RWPE2 (cell line): ENCODE measurements at places on chromosomes 1 and 21.

- no peaks in the 10 kb centered on the region for H3K27me3 ChIP-seq
- no peak overlapping the region for H3K4me3 ChIP-seq
- H3K36me3 ChIP-seq, result no peaks in the 10 kb centered on the region
- no peak for DNase-seq
- no peak overlapping the region for H3K27ac ChIP-seq
- H3K4me1 ChIP-seq, result no peaks in the 10 kb centered on the region
Measured at GRCh38 chr21:42387164-42387563, 8.7 kb downstream of the TMPRSS3 start.

DNA sequence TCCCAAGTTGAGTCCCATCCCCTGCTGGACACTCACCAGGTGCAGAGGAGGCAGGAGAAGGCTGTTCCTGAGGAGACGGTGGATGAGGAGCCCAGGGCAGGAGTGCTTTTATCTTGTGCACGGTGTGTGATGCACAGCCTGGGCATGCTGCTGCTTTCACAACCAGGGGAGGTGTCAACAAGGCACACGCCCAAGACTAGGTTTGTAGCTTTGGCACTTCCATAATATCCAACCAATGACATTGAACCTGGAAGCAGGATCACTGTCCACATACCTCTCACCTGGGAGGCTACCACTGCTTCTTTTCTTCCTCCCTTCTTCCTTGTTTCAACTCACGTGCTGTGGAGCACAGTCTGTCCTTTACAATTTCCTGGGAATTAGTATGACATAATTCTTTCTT, at the start of gene LCE3D:
Gene LCE3D (minus strand): TSS at position 84 of the 400 bp plus-strand sequence. CDS start 580 bp downstream, outside the sequence.
- H3K4me3 ChIP-seq, result no peak within 1 kb of the TSS
- no peaks in the 10 kb centered on the region for H3K36me3 ChIP-seq
- peaks cover 9% of the 10 kb centered on the region for H3K4me1 ChIP-seq
- no peaks in the 10 kb centered on the region for H3K27me3 ChIP-seq
- no peak for DNase-seq

GRCh38 chr1:50208756-50209155, 100.0 kb downstream of the ELAVL4 start:
- no peaks in the 10 kb centered on the region for H3K36me3 ChIP-seq
- DNase-seq, result no peak
- H3K27me3 ChIP-seq, result peaks cover 4% of the 10 kb centered on the region
- no peaks in the 10 kb centered on the region for H3K4me1 ChIP-seq

DNA sequence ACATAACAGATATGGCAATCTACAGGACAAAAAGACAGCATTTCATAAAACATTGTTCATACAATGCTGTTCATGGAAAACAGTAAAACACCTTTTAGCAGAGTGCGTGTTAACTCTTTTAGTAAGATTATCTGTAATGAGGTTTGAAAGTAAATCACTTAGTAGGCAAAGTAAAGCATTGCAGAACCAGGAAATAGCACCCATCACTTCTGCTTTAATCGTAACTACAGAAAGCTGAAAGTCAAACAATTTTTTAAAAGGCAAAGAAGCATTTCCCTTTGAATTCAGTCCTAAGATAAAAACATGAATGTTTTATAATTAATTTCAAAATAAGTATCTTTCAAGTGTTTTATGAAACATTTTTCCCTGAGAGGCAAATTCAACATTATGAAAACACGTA, 63.3 kb upstream of the RNF11 start:
- H3K36me3 ChIP-seq, result no peaks in the 10 kb centered on the region
- H3K4me1 ChIP-seq, result peaks cover 7% of the 10 kb centered on the region
- no peak overlapping the region for H3K27ac ChIP-seq
- H3K4me3 ChIP-seq, result no peak overlapping the region

DNA sequence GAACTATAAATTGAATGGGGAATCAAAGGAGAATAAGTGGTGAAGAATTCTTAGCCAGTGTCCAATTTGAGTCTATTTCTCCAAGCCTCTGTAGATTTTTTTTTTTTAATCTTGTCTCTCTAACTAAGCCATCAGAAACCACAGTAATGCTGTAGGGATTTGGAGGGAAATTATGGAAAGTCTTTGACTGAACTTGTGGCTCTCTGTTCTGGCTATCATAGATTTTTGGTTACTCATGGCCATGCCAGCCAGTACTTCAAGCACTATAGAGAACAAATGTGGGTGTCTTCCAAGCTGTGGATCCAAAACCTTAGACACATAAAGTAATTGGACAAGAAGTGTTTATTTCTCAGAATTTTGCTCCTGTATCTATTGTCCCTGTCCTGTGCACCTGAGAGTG, 147.9 kb downstream of the LRRC40 start:
- H3K4me3 ChIP-seq, result no peak overlapping the region
- no peaks in the 10 kb centered on the region for H3K4me1 ChIP-seq
- no peak overlapping the region for H3K27ac ChIP-seq
- DNase-seq, result no peak

DNA sequence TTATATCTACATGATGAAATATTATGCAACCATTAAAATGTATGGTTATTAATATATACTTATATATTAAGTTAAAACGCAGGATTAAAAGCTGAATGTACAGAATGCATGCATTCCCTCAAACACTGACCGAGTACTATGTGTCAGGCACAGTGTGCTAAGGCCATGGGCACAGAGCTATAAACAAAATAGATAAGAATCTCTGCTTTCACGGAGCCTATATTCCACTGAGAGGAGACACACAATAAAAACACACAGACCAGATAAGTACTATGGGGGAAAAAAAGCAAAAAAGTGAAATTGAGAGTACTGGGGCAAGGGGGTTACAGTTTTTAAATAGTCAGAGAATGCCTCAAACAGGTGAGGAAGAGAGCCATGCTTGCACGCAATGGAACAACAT, 62.7 kb downstream of the GPATCH2 start:
- no peak overlapping the region for H3K4me3 ChIP-seq
- no peak for DNase-seq
- H3K4me1 ChIP-seq, result no peaks in the 10 kb centered on the region
- no peaks in the 10 kb centered on the region for H3K36me3 ChIP-seq

GRCh38 chr1:7962636-7963377, 1.3 kb downstream of the PARK7 start:
- H3K27ac ChIP-seq, result peak overlapping the region; percentile 50
- DNase-seq, result no peak
- H3K36me3 ChIP-seq, result peaks cover 52% of the 10 kb centered on the region

DNA sequence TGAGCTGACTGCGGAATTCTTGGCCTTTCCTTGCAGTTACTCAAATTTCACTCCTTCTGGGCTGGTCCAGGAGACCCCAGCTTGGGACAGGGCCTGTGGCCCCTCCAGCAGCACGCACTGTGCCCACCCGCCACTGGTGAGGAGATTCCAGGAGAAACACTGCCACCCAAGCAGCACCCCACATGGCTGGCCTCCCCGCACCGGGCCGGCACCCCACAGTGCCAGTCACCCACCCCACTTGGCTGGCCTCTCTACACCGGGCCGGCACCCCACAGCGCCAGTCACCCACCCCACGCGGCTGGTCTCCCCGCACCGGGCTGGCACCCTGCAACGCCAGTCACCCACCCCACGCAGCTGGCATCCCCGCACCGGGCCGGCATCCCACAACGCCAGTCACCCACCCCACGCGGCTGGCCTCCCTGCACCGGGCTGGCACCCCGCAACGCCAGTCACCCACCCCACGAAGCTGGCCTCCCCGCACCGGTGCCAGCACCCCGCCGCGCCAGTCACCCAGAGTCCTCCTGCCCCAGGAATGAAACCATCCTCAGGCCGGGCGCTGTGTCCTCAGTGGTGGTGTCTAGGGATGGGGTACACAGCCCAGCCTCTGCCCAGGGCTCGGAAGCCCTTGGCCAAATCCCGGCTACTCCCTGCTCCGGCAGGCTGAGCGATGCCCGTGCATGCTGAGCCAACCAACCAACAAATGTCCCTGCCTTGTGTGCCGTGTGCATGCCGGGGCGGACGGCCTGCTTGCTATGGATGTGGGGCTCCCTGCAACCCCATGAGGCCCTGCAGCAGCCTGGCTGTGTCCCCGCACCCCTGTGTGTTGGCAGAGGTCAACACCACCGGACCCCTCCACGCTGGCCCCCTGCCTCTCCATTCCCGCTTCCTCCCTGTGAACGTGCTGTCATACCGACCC, 38.6 kb upstream of the TSPEAR start:
- H3K4me3 ChIP-seq, result no peak overlapping the region
- peak; percentile 55 for DNase-seq
- no peaks in the 10 kb centered on the region for H3K27me3 ChIP-seq
- peaks cover 14% of the 10 kb centered on the region for H3K4me1 ChIP-seq
- H3K36me3 ChIP-seq, result no peaks in the 10 kb centered on the region
- H3K27ac ChIP-seq, result no peak overlapping the region

DNA sequence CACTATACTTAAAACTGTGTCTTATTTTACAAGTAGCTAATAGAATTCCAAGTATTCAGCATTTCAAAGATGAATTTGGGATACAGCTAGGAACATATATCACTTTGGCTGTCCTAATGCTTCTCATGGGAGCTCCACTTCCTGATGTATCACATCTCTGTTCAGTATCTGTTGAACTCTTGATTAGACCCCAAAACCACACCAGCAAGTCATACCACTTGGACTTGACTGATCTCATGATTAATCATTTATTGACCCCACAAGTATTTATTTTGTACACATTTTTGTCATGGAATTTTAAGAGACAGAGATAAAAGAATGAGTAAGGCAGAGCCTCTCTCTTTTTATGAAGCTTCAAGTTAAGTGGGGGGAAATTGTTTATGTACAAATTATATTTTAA, 30.0 kb downstream of the TMPRSS15 start:
- H3K27me3 ChIP-seq, result peaks cover 11% of the 10 kb centered on the region
- no peak overlapping the region for H3K4me3 ChIP-seq
- no peaks in the 10 kb centered on the region for H3K36me3 ChIP-seq
- no peak overlapping the region for H3K27ac ChIP-seq
- no peak for DNase-seq

- no peaks in the 10 kb centered on the region for H3K4me1 ChIP-seq
- no peaks in the 10 kb centered on the region for H3K27me3 ChIP-seq
- H3K27ac ChIP-seq, result no peak overlapping the region
- DNase-seq, result no peak
- H3K36me3 ChIP-seq, result no peaks in the 10 kb centered on the region
Measured at GRCh38 chr21:41280115-41280919, 36.3 kb upstream of the FAM3B start.

DNA sequence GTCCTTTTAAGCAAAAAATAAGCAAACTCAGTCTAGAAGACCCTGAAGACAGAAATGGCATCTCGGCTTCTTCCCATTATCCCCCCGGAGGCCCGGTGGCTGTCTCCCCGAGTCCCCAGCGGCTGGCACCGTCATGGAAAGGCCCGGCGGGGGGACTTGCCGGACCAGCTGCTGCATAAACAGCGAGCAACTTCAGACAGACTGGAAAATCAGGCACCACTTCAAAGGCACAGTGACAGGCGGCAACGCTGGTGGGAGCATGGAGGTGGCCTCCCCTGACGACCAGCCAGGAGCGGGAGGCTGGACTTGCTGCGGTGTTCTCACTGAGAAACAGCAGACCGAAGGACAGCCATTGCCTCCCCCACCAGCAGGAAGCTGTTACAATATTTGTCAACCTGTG, 18.4 kb upstream of the C1QA start:
- no peak for DNase-seq
- H3K4me3 ChIP-seq, result no peak overlapping the region
- no peaks in the 10 kb centered on the region for H3K36me3 ChIP-seq

- no peak overlapping the region for H3K4me3 ChIP-seq
- no peaks in the 10 kb centered on the region for H3K27me3 ChIP-seq
- no peaks in the 10 kb centered on the region for H3K36me3 ChIP-seq
- H3K4me1 ChIP-seq, result no peaks in the 10 kb centered on the region
Measured at GRCh38 chr1:75482951-75483350, 128.0 kb downstream of the SLC44A5 start.

GRCh38 chr1:56816264-56816663, 2.9 kb downstream of the FYB2 start:
- H3K4me1 ChIP-seq, result no peaks in the 10 kb centered on the region
- H3K36me3 ChIP-seq, result no peaks in the 10 kb centered on the region
- H3K27me3 ChIP-seq, result no peaks in the 10 kb centered on the region
- no peak overlapping the region for H3K27ac ChIP-seq
- no peak overlapping the region for H3K4me3 ChIP-seq
- DNase-seq, result no peak

GRCh38 chr1:37017720-37018119, 16.6 kb downstream of the GRIK3 start:
- no peaks in the 10 kb centered on the region for H3K27me3 ChIP-seq
- H3K27ac ChIP-seq, result no peak overlapping the region
- H3K36me3 ChIP-seq, result no peaks in the 10 kb centered on the region
- no peak overlapping the region for H3K4me3 ChIP-seq
- H3K4me1 ChIP-seq, result no peaks in the 10 kb centered on the region
- no peak for DNase-seq
